ENCODE measurements at places on chromosomes 3 and 15.

- no peak for DNase-seq
These were observed 95.9 kb upstream of the UNC13C start for GRCh38 chr15:53882311-53882710.

- DNase-seq: no peak
These were observed 82.0 kb downstream of the NR2E3 start for GRCh38 chr15:71892335-71892734.

GRCh38 chr3:16140116-16140893 lies 34.2 kb upstream of the GALNT15 start:
- peak; percentile 59 for DNase-seq

GRCh38 chr3:57274845-57275244 lies 17.6 kb downstream of the ASB14 start:
- DNase-seq: no peak

DNA sequence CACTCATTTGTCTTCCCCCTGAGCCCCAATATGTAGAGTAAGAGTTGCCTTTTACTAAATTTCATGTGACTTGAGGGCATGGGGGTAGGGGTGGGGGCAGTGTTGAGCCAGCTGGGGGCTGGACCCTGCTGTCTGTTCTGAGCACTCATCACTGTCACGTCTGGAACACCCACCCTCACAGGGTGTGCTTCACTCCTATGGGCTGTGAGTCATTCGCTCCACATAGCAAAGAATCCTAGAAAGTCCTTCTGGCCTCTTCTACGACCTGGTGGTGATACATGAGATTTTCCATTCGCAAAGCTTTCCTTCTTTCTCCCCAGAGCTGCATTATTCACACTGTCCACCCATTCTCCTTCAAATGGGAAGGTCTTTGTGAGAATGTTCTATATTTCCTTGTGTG lies 43.6 kb upstream of the MGLL start:
- DNase-seq: no peak
